NCI-H2171 treated with DMSO at 0.1 percent for 48 hours (cell line): ENCODE measurements at places on chromosomes 3 and 15.

DNA sequence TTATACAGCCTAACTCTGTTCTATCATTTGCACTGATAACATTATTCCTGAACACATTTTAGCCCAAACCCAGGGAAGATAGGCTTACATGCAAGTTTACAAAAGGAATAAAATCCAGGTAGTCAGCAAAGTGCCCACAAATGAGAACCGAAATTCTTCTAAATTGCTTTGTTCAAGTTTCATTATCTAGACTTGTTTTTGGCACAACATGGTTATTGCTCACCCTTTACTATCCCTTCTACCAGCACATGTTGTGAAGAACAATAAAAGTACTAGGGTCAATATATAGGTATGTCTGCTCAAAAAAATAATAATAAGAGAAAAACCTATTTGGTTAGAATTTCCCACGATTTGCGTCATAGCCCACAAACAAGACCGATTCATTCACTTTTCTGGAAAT lies 430.5 kb downstream of the FGF12 start:
- DNase-seq = no peak

DNA sequence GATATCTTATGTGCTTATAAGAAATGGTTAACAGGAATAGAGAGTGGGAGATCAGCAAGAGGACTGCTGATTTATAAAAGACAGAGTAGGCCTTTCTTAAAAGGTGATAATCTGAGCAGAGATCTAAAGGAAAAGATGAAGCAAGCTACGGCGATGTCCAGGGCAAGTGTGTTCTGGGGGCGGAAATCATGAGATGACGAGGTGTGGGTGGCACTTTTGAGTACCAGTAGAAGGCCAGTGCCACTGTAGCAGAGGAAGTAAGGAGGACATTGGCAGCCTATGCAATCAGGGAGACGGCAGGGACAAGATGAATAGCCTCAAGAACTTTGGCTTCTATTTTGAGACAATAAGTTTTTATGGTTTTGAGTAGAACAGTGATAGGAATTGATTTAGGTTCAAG lies 492.4 kb downstream of the FHIT start:
- no peak for DNase-seq

DNA sequence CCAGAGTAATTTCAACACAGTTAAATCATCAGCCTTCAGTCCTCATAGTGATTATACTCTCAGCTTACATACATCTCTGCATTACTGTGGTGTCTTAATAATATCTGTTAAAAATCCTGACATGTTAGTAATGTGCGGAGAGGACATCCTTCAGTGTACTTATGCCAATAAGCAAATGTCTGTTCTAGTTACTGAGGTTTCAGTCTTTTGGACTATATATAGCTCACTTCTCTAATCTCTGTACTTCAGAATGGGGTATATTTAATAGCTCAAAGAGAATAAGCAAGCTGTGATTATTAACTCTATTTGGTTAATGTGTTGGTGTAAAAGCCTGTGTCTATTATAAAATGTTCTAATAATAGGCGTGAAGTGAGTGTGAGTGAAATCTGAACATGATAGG lies 28.9 kb upstream of the OSTN start:
- no peak for DNase-seq

GRCh38 chr15:74725225-74725774 lies at the start of gene CYP1A1:
CYP1A1 (minus strand) TSS chr15:74725528; CDS start chr15:74723097, 2,431 bp downstream.
- peak; percentile 2 for DNase-seq

DNA sequence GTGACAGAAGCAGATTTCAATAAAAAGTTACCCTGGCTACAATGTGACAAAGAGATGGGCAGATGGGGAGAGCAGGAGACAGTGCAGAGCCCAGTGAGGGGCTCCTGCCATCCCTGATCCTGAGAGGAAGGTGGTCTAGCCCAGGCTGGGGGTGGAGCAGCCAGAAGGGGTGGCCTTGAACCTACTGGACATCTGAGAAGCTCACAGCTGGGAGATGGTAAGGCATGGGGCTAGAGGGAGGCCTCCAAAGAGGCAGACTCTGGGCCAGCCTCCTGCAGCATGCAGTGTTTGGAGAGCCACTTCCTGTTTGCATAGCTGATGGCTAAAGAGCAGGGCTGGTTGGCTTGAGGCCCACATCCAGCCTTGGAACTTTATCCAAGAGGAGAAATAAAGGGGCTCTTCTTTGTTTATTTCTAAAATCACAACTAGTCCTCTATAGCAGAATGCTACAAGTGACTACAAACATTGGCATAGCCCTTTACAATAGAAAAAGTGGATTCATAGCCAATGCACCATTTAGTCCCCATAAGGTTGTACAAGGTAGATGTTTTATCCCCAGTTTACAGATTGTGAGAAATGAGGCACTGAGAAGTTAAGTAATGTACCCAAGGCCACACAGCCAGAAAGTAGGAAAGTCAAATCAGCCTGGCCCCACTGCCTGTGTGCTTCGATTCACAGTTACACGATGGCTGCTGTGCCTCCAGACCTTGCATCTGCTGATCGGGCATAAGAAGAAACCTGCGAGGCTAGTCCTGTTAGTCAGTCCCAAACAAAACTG lies 4.6 kb downstream of the EFCC1 start:
- no peak for DNase-seq

DNA sequence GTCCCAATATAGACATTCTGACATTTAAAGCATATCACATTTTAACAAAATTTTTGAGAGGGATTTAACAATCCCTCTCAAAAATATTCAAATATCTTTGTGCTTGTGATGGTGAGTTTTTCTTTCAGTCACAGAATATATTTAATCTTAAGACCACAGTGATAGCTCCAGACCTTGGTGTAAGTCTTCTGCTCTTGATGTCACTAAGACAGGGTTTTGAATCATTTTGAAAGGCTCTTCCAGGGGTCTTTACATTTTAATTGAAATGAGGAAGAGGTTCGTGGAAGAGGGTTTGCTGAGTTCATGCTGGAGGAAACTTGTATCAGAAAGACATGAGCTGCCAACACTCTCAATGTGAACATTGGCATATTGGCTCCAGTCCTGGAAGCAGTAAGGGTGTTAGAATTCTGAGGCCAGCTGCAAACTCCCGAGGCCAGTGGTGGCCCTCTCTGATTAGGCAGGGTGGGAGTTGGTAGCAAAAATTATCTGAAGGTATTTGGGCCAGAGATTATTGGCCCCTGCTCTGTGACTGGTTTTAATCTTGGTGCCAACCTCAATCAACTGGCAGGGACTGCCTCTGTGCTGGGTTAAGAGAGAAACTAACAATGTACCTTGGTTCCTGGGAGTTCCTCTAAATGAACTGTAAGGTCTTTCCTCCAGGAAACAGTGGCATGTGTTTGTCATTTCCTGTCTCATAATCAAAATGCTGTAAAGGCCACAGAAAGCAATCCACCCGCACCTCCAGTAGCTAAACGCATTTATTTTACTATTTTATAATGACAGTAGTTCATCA lies 5.3 kb downstream of the POU1F1 start:
- no peak for DNase-seq

DNA sequence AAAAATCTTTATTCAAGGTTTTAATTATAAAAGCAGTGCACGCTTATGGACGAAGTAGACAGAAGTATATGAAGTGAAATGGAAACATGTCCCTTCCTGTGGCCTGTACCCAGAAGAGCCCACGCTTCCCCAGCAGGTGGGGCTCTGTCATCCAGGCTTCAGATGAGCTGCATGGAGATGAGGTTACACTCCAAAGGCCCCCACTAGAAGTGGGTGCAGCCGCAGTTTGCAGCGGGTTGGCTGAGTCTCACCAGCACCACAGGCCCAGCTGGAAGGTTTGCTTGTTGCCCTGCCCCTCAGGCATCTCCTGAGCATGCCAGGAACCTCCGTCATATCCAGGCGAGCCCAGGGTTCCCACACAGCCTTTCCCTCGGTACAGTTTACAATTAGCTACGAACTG lies 33.1 kb downstream of the PRR20G start:
- no peak for DNase-seq

DNA sequence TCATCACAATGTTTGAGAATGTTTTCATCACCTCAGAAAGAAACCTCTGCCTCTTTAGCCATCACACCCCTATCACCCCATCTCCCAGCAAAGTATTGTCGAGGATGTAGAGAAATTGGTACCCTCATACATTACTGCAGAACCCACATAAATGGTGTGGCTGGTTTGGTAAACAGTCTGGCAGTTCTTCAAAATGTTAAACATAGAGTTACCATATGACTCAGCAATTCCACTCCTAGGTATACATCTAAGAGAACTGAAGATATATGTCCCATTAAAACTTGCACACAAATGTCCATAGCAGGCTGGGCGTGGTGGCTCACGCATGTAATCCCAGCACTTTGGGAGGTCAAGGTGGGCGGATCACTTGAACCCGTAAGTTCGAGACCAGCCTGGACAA lies 8.7 kb upstream of the ETFA start:
- no peak for DNase-seq

GRCh38 chr15:39153716-39154115 lies 427.2 kb upstream of the THBS1 start:
- DNase-seq = no peak

- DNase-seq = no peak
Measured at GRCh38 chr15:64185146-64185911, 22.5 kb upstream of the PPIB start.

- no peak for DNase-seq
Measured at GRCh38 chr15:68626283-68626682, 47.5 kb downstream of the CORO2B start.

DNA sequence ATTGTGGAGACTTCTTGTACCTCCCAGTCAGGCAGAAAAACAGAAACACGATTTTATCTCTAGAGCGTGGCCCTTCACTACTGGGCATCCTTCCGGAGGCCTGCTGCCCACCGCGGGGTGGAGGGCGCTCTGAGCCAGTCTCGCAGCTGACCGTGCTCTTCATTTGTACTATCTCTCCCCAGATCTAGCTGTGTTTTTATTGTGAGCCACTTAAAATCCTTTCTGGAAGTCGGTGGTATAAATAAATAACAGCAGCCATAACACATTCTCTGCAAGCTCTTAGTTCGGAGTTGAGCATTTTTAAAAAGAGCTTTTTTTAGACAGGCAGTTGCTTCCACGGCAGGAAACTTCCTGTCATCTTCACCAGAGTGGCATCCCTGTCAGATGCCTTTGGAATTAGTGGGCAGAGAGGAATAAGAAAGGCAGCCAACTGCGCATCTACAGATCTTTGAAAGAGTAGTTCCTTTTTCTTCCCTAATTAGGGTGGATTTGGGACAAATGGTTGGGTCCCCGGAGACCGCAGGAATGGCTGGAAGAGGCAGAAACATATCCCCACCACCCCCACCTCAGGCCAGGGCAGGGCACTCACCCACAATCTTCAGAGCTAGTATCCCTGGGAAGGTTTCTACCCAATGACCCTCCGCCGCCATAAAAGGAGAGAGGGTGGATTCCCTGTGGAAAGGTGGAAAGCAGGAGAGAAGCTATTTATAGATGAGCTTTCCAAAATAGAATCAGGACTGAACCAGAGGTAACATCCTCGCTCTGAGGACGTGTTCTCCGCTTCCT lies 91.1 kb downstream of the TOP2B start:
- DNase-seq = no peak

- no peak for DNase-seq
Measured at GRCh38 chr3:58193682-58194407, 16.9 kb downstream of the DNASE1L3 start.

DNA sequence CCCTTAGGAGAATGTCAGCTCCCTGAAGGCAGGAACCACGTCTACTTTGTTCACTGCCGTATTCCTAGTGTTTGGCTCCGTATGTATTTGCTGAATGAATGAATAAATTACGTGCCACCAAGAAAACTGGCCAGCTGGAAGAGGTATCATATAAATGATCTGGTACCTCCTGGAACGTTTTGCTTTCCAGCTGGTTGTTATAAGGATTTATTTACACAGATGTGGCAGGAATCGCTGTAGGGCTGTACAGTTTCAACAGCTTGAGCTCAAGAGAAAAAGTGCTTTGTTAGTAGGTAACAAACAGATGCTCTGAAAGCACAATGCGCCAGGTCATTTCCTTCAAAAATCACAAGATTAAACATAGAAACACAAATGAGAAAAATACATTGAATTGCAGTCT lies 108.8 kb upstream of the ATP2B2 start:
- peak; percentile 91 for DNase-seq

- no peak for DNase-seq
Measured at GRCh38 chr3:71160785-71161546, 422.6 kb downstream of the FOXP1 start.
